GM23338 (cell line): ENCODE measurements at places on chromosomes 3 and 15. TPM values are rescaled to one million over a fixed set of nuclear protein-coding genes. Genes with fewer than 3 reads are reported as not detected.

SPINK8 gene
- total RNA-seq = not detected in 2 replicates

BDH1 gene
- total RNA-seq = 11.2 and 18.1 TPM in 2 replicates

ZNF148 gene
- 12.3 and 13.9 TPM in 2 replicates for total RNA-seq

LRRN1 gene
- total RNA-seq = 157 and 172 TPM in 2 replicates

ECE2 gene
- 0.24 TPM in 1 of 2 replicates, not detected in the other for total RNA-seq

RNU5B-1 gene
- total RNA-seq = not detected in 2 replicates

ALS2CL gene
- total RNA-seq = 8.7 and 11.8 TPM in 2 replicates

ENTPD3 gene
- total RNA-seq = 0.63 and 0.74 TPM in 2 replicates

PRKCI gene
- 119 and 124 TPM in 2 replicates for total RNA-seq

CPA3 gene
- total RNA-seq = not detected in 2 replicates

GLDN gene
- 1.2 and 1.5 TPM in 2 replicates for total RNA-seq

TMCO5A gene
- total RNA-seq = not detected in 2 replicates

ABI3BP gene
- 0.39 and 0.42 TPM in 2 replicates for total RNA-seq

IGSF10 gene
- 0.94 and 1.4 TPM in 2 replicates for total RNA-seq

PPCDC gene
- total RNA-seq = 40.2 and 42.8 TPM in 2 replicates

GOLGA8G gene
- not detected in 2 replicates for total RNA-seq

RLBP1 gene
- total RNA-seq = not detected in 2 replicates

MEGF11 gene
- 1.3 and 2.4 TPM in 2 replicates for total RNA-seq

GPR87 gene
- total RNA-seq = not detected in 2 replicates

EFCAB12 gene
- 0.24 and 0.54 TPM in 2 replicates for total RNA-seq

SLC2A2 gene
- total RNA-seq = not detected in 2 replicates

PRR20G gene
- not detected in 2 replicates for total RNA-seq

CHRFAM7A gene
- 2.5 and 2.9 TPM in 2 replicates for total RNA-seq

MUC20 gene
- total RNA-seq = 0.12 TPM in 1 of 2 replicates, not detected in the other

SLC51A gene
- total RNA-seq = 4.0 and 4.5 TPM in 2 replicates

MTHFS gene
- total RNA-seq = 33.2 and 36.4 TPM in 2 replicates

LSAMP gene
- total RNA-seq = 1.6 and 2.0 TPM in 2 replicates
